Caudate nucleus (tissue), 63 donors: ENCODE measurements at places on chromosomes 16 and 17.

DNA sequence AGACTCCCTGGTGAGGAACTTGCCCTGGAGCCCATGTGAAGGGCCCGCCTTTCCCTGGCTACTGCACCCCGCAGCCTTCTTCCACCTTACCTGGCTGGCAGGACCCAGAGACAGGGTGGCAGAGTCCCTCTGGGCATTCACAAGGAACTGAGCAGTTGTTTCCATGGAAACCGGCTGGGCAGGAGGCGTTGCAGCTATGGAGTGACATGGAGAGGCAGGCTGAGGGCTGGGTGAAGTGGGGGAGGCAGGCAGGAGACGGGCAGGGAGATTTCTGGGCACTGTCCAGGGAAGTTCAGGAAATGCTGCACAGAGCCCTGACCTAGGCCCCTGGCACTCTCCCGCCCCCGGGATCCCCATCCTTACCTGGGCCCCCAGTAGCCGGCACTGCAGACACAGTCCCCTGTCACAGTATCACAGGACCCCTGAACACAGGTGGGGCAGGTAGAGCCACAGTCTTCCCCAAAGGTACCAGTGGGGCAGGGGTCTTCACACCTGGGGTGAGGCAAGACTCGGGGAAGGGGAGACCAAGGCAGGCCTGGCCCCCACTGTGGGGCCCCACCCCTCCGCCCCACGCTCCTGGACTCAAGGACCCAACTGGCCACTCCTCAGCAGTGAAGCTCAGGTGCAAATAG is 5.9 kb downstream of the SCARF1 start:
- DNase-seq, result no peak

- no peak for DNase-seq
Measured at GRCh38 chr17:50464121-50464520, 4.6 kb downstream of the CHAD start.

DNA sequence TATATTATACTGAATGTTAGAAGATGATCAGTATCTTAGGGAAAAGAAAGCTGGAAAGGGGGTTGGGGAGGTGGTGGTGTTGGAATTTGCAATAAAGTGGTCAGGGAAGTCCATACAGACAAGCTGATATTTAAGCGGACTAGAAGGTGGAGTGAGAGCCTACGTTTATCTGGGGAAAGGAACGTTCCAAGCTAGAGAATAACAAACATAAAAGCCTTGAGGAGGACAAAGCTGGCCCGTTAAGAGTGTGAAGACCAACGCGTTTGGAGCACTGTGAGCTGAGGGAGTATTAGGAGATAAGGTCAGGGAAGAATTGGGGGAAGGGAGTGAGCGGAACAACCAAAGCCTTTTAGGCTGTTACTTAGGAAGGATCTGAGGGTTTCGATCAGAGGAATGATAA is 1.4 kb downstream of the DDX42 start:
- no peak for DNase-seq

DNA sequence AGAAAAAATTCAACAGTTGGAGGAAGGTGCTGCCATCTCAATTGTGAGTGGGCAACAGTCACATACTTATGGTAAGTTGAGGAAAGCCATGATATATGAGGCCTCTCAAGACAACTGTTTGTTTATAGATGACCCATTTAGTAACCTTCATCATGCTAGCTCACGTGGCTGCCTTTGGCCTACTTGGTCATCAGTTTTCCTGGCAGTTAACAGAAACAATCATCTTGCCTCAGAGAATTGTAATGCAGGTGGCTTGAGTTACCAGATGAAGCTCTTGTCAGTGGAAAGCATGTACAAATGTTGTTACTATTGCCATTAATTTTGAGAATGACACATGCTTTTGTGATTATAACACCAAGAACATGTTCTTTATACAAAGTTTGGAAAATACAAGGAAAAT is 14.7 kb downstream of the TPPP3 start:
- no peak for DNase-seq

GRCh38 chr17:43524945-43525575 is 21.1 kb downstream of the ETV4 start:
- no peak for DNase-seq

GRCh38 chr16:67356396-67356795 is 29.8 kb downstream of the LRRC36 start:
- DNase-seq, result no peak

DNA sequence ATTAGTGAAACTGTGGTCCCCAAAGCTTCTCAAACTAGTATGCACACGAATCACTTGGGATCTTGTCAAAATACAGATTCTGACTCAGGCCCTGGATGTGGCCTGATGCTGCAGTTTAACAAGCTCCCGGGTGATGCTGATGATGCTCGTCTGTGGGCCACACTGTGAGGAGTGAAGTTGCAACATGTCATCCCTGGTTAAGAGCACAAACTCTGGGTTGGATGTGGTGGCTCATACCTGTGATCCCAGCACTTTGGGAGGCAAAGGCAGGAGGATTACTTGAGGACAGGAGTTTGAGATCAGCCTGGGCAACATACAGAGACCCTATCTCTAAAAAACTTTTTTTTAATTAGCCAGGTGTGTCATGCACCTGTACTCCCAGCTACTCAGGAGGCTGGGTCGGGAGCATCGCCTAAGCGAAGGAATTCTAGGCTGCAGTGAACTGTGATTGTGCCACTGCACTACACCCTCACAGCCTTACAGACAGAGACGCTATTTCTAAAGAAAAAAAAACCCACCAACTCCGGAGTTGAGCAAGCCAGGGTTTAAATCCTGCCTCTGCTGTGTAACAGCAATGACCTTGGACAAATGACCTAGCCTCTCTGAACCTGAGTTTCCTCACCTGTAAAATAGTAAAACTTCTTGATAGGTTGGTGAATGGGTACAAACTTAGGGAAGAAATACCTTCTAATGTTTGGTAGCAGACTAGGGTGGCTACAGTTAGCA is 24.4 kb upstream of the ABAT start:
- no peak for DNase-seq

GRCh38 chr17:19935169-19935568 is 42.5 kb downstream of the AKAP10 start:
- no peak for DNase-seq

DNA sequence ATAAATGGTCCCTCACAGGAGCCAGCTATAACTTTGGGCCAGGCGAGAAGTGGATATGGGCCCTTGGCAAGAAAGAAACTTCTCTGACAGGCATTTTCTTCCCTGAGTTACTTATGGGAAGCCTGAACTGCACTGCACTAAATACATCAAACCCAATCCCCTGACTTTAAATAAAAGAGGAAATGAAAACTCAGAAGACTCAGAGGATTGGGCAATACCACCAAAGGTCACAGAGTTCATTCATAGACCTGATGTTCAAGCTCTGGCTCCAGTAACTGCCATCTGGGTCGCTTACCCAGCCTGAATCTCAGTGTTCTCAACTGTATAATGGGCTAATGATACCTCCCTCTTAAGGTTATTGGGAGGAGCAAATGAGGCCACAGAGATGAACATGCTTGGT is 815 bp downstream of the KRT35 start:
- no peak for DNase-seq
